Panc1 (cell line): ENCODE measurements at places on chromosomes 5 and 9. TPM values are rescaled to one million over a fixed set of nuclear protein-coding genes. Genes with fewer than 3 reads are reported as not detected.

The KCNV2 gene
- total RNA-seq: not detected

The ELOVL7 gene
- total RNA-seq: 2.9 TPM

The FAM120AOS gene
- 36.0 TPM for total RNA-seq

The SLC45A2 gene
- not detected for total RNA-seq

The GDF9 gene
- 0.54 TPM for total RNA-seq
